Fibroblast of upper back skin (primary cell): ENCODE measurements at places on chromosomes 5 and 9.

DNA sequence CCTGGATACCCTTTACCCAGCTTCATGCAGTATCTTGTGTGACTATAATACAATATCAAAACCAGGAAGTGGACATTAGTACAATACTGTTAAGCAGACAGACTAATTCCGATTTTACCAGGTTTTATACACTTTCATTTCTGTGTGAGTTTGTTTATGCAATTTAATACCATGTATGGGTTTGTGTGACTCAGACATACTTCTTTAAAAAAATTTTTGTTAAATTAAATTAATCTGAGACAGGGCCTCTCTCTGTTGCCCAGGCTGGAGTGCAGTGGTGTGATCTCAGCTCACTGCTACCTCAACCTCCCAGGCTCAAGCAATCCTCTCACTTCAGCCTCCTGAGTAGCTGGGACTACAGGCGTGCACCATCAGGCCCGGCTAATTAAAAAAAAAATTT, 156.8 kb downstream of the GAPVD1 start:
- DNase-seq: no peak

DNA sequence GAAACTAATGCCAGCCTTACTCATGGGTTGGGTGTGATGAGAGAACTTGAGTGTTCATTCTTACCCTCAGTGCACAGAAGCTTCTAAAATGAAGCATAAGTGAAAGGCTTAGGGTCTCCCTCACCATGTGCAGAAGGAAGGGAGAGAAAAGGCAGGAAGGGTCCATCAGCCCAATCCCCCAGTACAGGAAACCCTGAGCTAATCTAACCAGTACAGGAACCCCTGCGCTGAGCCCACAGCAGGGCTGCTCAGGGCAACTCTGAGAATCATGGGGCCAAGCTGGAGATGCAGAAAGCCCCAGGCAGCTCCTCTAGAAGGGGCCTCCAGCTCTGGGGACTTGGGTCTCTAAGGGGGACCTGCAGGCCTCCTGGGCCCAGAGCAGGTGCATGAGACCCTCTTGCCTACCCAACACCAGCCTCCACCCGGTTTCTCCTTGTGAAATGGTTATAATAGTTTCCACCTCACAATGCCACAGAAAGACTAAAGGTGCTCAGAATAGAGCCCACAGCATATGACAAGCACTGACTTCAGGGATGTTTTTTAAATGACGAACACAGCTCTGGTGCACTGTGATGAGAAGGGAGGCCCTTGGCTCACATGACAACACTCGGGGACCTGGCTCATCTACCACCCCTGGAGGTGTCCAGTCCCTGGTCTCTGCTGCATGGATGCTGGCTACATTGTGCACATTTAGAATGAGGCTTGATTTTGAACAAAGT, 190.1 kb downstream of the ACTL7B start:
- DNase-seq: no peak

DNA sequence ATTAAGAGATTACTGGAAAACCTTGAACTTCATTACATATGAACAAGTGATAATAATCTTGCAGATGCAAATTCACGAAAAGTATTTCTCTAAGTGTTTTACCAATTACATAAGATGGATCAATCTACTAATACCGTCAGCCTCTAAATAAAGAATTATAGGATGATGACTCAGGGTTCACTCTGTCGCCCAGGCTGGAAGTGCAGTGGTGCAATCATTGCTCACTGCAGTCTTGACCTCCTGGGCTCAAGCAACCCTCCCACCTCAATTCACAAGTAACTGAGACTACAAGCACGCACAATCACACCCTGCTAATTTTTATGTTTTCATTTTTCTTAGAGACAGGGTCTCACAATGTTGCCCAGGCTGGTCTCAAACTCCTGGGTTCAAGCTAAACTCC, 56.1 kb downstream of the CHD1 start:
- peak; percentile 6 for DNase-seq

- no peak for DNase-seq
Measured at GRCh38 chr9:96457266-96457665, 7.3 kb downstream of the HABP4 start.

GRCh38 chr9:121868626-121869025, 217.2 kb downstream of the DAB2IP start:
- DNase-seq: peak; percentile 67
